A549 (cell line): ENCODE measurements at places on chromosomes 4 and X. TPM values are rescaled to one million over a fixed set of nuclear protein-coding genes. Genes with fewer than 3 reads are reported as not detected.
A peak's percentile ranks its signal among the peaks of the same experiment; 100 is the strongest.

Gene PCYT1B
- polyA plus RNA-seq: 0.05 TPM in 1 of 3 replicates, not detected in the others

Gene EBP
- 114 to 159 TPM (median 142 TPM) in 3 replicates for polyA plus RNA-seq

GRCh38 chr4:184402239-184402638, 72.1 kb downstream of the IRF2 start:
- no peak for DNase-seq

Gene AKAP4
- not detected in 3 replicates for polyA plus RNA-seq

Gene GLRA3
- 0.01 TPM in 1 of 3 replicates, not detected in the others for polyA plus RNA-seq

Gene C4orf54
- polyA plus RNA-seq: not detected in 3 replicates

Gene ZNF711
- polyA plus RNA-seq: 1.3 to 1.4 TPM (median 1.4 TPM) in 3 replicates

DNA sequence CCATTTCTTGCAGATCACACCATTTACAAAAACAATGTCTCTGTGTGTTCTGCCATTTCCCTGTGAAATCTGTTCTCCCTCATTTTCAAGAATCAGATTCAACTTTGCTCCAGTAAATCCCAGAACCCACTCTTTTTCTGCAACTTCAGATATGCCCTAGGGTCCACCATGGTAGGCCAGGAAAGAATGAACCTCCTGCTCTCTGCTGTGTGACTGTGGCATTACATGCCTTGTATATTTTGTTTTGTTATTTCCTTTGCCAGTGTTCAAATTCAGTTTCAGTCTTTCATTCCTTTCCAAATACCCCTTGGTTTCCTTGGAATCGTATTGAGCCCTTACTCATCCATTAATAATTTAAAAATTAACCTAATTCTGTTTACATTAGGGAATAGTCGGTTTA, 290.2 kb upstream of the VCX start:
- no peak for DNase-seq

DNA sequence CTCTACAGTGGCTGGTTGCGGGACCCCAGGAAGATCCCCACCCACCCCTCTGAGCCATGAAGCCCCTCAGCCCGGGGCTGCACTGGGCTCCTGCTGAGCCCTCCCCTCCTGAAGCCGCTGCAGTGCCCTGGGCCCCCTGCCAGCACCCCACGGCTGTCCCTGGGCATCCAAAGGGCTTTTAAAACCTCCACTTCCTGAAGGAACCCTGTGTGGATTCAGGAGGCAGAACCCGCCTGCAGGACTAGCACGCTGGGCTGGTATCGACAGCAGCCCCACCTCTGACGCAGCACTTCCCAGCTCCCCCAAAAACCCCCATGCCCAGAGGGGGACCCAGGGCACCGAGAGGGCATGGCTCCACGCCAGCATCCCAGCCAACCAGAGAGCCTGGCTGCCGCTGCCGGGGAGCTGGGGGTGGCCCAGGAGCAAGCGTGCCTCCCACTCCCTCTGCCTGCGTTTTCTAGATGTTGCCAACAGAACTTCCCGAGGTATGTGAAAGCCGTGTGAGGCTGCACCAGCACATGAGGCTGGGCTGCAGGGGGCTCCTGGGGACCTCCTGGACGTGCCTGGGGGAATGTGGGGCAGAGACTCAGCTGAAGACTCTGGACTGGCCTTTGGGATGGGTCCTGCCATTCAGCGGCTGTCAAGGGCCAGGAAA, 6.3 kb downstream of the MXD4 start:
- no peak for DNase-seq

DNA sequence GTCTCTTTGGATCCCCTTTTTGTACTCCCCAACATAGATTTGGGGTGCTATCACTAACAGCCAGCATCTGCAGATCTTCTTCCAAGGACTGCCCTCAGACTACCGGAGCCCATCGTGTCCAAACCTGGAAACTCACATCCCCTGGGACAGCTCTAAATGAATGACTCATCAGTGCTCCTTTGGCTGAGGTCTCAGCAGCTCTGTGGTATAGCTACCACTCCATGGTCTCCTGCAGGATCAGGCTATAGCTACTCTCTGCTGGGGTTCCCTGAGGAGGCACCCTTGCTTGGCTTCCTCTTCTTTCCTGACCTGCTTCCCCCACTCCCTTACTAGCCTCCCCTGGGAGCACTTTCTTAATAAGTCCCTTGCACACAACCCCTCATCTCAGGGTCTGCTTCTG, 97.5 kb upstream of the PRPS2 start:
- DNase-seq: no peak

- DNase-seq: no peak
Measured at GRCh38 chr4:76341063-76341462, 34.5 kb downstream of the STBD1 start.

Gene SERTM2
- not detected in 3 replicates for polyA plus RNA-seq

Gene NHSL2
- 0.26 to 0.31 TPM (median 0.29 TPM) in 3 replicates for polyA plus RNA-seq

DNA sequence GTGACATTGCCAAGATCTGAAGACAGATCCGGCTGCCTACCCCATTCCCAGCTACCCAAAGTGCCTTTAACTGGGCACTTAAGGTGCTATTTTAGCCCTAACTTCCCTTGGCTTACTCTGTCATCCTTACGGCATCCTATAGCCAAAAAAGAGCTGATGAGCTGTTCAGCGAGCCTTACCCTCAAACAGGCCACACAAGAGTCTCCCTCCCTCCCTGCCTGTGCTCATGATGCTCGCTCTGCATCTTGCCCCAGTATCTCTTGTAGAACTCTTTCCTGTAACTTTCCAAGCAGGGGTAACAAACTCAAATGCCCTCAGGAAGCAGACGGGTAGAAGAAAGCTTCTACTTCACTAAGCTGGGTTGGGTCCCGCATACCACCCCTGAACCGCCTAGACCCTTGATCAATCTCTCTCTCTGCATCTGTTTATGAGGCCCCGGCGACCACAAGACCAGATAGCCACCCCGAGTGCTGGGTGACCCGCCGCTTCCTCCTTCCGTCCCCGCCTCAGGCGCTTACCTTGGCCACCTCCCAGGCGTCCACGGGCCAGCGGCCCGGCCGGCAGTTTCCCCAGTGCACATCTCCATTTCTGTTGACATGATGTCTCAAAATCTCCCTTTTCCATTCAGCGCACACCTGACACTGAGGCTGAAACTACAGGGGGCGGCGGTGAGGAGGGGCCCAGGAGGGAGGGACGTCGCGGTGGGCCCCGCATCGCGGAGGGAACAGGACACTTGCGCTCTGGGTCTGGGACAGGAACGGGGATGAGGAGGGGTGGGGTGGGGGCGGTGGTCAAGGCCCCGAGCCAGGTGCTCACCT, 663 bp downstream of the CXorf38 start:
- peak; percentile 10 for DNase-seq

- no peak for DNase-seq
Measured at GRCh38 chrX:132692526-132692925, 203.7 kb upstream of the MBNL3 start.

Gene MGARP
- polyA plus RNA-seq: 1.1 to 1.4 TPM (median 1.1 TPM) in 3 replicates
